ENCODE measurements at places on chromosomes 12 and 14.

- DNase-seq: no peak
Measured at GRCh38 chr12:67748743-67749040, 100.1 kb downstream of the DYRK2 start.

DNA sequence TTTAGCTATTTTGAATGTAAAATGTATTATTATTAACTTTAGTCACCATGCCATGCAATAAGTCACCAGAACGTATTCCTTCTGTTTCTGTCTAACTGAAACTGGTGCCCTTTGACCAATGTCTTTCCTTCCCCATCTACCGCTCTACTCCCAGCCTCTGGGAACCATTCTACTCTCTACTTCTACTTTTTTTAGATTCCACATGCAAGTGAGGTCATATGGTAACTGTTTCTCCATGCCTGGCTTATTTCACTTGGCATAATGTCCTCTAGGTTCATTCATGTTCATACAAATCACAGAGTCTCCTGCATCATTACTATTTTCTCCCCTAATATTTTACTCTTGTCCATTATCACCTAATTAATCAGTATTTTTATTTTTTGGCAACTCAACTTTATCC, 160.1 kb downstream of the TMX1 start:
- DNase-seq: no peak

DNA sequence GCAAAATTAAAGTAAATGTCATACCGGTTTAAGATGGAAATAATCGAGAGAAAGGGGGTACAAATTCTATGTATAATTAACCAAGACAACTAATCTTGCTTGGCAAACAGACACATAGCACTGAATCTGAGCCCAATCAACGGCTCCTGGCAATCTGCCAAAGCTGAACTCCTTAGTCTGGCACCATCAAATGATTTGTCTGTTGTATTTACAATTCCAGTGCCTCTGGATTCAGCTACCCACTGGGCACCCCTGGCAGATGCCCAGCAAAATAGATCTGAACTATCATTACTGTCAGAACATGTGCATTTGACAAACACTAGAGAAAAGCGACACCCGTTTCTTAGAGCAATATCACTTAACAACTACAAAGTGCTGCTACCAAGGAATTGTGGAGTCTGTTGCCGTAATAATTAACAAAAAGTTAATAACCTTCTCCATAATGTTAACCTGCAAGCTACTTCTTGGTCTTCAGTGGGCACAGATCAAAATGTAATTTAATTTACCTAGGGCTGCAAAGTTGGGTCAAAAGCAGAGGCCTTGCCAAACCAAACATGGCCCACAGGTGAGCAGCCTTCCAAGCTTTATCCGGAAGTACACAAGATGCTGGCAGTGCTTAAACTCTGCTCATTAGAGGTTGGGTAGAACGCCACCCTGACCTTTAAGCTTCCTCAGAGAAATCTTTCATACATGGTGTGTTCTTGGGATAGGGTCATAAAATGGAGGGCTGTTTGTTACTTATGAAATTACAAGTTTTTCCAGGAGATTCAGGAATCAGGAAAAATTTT, 7.6 kb downstream of the EGLN3 start:
- no peak for DNase-seq

DNA sequence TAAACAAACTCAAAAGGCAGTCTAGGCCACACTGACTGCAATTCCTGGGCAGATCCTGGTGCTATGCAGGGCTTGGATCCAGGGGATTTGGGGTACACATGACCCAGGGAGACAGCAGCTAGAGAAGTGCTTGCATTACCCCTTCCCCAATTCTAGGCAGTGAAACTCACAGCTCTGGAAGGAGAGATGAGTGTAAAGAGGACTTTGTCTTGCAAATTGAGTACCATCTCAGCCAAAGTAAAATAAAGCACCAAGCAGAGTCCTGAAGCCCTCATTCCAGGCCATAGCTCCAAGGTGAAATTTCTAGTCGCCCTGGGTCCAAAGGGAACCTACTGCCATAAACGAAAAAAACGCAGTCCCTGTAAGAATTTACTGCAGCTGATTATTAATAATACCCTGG, 644.9 kb upstream of the FLRT2 start:
- DNase-seq: no peak

DNA sequence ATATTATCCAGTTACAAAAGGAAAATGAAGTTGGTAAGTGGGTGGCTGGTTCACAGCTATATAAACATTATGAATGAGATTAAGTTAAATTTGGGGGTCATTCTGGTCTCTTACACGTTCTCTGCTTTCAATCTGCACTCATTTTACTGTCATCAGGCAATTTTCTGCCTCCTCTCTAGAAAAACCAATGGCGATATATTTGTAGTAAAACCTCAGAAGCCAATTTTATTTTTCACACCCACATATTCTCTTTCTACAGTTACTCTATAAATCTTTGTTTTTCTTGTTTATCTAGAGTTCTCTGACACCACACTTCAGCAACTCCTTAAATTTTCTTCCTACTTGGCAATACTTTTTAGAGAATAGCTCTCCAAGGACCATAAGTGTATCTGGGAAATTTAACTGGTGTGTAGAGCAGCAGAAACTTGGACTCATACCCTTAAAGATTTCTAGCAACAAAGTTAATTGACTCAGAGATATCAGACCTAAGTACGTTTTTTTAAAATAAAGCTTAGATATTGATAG, 926.9 kb downstream of the TMTC2 start:
- no peak for DNase-seq

DNA sequence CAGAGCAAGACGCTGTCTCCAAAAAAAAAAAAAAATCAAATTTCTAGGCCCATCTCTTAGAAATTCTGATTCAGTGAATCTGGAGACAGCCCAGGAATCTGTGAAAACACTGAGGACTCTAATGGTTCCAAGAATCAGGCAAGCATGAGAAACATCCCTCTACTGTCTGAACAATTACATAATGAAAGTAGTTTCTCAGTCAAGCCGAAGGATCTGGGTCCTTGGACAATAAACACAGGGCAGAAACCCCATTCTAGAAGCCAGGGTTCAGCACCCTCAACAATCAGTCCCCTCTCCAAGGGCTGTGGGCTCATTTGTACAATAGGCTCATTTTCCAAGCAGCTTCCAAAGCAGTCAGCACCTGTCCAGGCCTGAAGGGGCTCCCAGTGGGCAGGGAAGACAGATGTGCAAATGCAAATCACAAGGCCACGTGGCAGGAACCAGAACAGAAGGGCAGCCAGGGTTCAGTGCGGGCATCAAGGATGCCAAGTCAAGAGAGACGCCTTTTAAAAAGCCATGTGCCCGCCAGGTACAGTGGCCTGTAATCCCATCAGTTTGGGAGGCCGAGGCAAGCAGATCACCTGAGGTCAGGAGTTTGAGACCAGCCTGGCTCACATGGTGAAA, 96.1 kb downstream of the KSR2 start:
- no peak for DNase-seq

GRCh38 chr14:74429221-74429691, 3.2 kb upstream of the SYNDIG1L start:
- DNase-seq: no peak

- no peak for DNase-seq
Measured at GRCh38 chr12:64864319-64864718, 39.9 kb downstream of the TBC1D30 start.

DNA sequence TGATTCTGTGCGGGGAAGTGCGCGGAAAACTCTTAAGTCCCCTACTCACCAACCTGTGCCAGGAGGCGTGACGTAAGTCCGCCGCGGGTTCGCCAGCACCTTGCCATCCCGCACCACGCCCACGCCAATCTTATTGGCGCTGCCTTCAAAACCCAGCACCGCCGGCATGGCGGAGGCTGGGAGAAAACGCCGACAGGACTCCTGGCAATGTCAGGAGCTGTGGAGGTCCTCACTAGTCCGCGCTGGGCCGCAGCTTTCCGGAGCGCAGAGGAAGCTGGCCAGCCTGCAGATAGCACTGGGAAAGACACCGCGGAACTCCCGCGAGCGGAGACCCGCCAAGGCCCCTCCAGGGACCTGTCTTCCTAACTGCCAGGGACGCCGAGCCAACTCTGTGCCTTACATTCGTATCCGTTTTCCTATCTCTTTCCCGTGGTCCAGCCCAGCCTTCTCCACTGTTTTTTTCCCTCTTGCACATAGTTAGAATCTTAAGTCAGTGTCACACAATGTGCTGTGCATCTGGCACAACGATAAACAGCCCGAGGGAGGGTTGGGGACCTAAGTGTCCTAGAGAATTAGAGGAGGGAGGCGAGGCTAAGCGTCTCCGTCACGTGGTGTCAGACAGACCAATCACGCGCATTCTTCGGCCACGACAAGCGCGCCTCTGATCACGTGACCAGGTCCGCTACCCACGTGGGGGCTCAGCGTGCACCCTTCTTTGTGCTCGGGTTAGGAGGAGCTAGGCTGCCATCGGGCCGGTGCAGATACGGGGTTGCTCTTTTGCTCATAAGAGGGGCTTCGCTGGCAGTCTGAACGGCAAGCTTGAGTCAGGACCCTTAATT, at the start of the genes APEX1 and OSGEP:
Gene APEX1, plus strand, starts transcription at position 711 of the 839 bp plus-strand sequence. CDS start 420 bp downstream, outside the sequence.
Gene OSGEP, minus strand, starts transcription at position 297 of the 839 bp plus-strand sequence. Its CDS starts 129 bp downstream, at position 168.
- peak; percentile 82 for DNase-seq

- DNase-seq: no peak
Measured at GRCh38 chr14:77763978-77764377, 3.0 kb upstream of the SNW1 start.

GRCh38 chr14:50321009-50321660, 9.0 kb downstream of the DMAC2L start:
- no peak for DNase-seq

DNA sequence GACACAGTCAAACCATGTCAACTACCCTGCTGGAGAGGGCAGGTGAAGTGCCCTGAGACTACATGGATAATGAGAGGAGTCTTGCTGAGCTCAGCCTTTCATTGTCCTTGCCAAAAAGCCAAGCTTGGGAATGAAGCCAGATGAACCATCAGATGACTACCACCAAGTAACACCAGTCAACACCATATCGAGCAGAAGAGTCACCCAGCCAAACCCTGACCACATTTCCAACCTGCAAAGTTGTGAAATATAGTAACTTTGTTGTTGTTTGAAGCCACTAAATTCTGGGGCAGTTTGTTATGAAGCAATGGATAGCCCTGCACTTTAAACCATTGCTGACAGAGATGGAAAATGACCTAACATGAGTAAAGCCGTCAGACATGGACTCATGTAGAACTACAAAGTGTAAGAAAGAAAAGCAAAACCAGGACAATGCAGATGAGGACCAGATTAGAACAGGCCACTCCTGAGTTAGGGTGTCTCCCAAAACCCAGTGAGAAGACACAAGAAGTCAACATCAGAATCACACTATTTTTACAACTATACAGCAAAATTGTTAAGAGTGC, 12.5 kb upstream of the CRADD start:
- DNase-seq: no peak

- DNase-seq: no peak
Measured at GRCh38 chr12:65188179-65188701, 18.9 kb downstream of the LEMD3 start.

DNA sequence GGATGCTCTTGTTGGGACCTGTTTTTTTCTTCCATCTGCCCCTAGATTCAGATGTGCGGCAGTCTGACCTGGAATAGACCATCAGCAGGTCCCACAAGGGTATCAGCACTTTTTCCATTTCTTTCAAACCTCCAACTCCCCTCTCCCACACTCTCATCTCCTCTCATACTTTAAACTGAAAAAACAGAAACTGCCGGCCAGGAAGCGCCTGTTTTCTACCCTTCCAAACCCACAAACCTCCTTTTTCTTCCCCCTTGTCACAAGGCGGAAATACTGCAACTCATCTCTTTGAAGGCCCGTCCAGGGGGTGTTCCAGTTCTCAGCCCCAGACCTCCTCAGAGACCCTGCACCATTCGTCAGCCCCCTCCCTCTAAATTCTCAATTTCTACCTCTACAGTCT, 62.5 kb upstream of the FKBP4 start:
- DNase-seq: no peak

- no peak for DNase-seq
Measured at GRCh38 chr12:49693931-49694444, 13.2 kb downstream of the FMNL3 start.

DNA sequence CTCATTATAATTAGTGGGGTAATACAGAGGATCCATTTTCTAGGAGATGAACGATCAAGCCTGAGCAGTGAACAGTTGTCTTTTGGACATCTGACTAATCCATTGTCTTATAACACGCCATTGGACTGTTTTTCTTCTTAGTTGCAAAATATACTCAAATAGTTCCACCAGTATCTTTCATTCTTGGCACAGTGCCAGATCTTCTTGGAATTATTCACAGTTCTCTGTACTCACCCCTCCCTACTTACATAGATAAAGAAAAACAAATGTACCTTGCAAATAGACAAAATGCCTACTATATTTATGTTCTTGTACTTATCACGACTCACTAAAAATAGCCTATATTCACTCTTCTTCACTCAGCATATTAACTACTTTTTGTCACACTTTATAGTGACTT, 3.8 kb downstream of the CBLN3 start:
- DNase-seq: no peak

- DNase-seq: no peak
Measured at GRCh38 chr12:53101266-53101665, 2.0 kb upstream of the SOAT2 start.
